Hepatocyte (in vitro differentiated cells): ENCODE measurements at places on chromosomes 2 and 18.

DNA sequence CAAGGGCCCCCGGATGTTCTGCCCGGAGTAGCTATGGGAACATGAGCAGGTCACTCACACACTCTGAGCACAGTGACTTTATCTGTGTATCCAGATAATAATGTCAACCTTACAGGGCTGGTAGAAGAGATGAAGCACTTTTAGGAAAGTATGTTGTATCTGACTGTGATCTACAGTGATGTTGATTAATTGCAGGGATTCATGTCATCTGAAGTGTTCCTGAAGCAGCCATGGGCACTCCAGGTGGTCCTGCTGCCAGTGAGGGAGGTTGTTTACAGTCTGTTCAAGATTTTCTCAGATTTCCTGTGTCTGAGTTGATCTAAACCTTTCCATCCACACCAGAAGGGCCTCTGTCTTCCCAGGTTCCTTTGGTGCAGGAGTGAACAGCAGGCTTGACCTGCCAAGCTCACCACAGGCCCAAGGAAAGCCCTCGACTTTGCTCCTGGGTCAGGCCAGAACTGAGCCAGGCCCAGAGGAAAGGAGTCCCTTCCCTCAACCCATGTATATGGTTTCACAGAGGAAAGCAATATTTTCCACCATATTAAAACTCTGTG lies 28.0 kb downstream of the KIAA2012 start:
- H3K27ac ChIP-seq, result no peak overlapping the region
- no peak overlapping the region for H3K4me3 ChIP-seq
- peaks cover 12% of the 10 kb centered on the region for H3K4me1 ChIP-seq
- no peaks in the 10 kb centered on the region for H3K27me3 ChIP-seq
- H3K36me3 ChIP-seq, result no peaks in the 10 kb centered on the region
- DNase-seq, result no peak

GRCh38 chr2:205998583-205998982 lies 87.4 kb downstream of the INO80D start:
- no peak for DNase-seq
- H3K27me3 ChIP-seq, result no peaks in the 10 kb centered on the region
- H3K36me3 ChIP-seq, result no peaks in the 10 kb centered on the region
- H3K4me3 ChIP-seq, result no peak overlapping the region
- no peaks in the 10 kb centered on the region for H3K4me1 ChIP-seq

DNA sequence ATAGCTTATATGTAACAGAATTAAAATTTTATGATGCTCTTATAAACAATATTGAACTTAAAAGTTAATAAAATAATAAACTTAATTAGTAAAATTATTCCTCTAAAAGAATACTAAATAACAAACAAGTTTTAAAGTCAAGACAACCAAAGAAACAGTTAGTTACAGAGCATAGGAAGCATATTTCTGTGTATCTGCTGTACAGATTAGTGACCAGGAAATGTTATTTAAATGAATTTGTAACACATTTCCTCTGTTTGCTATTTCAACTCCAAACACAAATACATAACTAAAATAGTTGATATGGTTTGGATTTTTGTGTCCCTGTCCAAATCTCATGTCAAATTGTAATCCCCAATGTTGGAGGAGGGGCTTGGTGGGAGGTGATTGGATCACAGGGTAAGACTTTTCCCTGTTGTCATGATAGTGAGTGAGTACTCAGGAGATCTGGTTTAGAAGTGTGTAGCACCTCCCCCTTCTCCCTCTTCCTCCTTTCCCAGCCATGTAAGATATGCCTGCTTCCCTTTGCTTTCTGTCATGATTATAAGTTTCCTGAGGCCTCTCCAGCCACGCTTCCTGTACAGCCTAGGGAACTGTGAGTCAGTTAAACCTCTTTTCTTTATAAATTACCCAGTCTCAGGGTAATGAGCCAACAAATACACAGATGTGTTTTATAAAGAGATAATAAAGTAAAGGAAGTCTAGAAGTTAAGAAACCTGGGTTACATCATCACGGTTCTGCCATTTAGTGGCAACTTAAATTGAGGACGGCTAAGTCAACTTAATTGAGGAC lies 51.8 kb downstream of the ROCK2 start:
- H3K4me3 ChIP-seq, result no peak overlapping the region
- no peak for DNase-seq
- no peaks in the 10 kb centered on the region for H3K36me3 ChIP-seq
- H3K27me3 ChIP-seq, result no peaks in the 10 kb centered on the region
- H3K27ac ChIP-seq, result no peak overlapping the region

DNA sequence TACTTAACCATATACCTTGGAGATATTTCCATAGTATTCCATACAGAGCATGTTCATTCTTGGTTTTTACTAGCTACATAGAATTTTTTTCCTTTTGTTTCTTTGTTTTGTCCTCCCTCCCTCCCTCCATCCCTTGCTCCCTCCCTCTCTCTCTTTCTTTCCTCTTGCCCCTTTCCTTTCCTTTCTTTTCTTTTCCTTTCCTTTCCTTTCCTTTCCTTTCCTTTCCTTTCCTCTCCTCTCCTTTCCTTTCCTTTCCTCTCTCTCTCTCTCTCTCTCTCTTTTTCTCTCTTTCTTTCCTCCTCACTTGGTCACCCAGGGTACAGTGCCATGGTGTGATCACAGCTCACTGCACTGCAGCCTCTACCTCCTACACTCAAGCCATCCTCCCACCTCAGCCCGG lies 28.3 kb downstream of the RPL37A start:
- no peaks in the 10 kb centered on the region for H3K27me3 ChIP-seq
- no peaks in the 10 kb centered on the region for H3K36me3 ChIP-seq
- peaks cover 5% of the 10 kb centered on the region for H3K4me1 ChIP-seq

- H3K36me3 ChIP-seq, result no peaks in the 10 kb centered on the region
- H3K27ac ChIP-seq, result no peak overlapping the region
- no peaks in the 10 kb centered on the region for H3K4me1 ChIP-seq
- DNase-seq, result no peak
- no peaks in the 10 kb centered on the region for H3K27me3 ChIP-seq
- no peak overlapping the region for H3K4me3 ChIP-seq
Measured at GRCh38 chr18:75691483-75691882, 264.0 kb upstream of the SMIM21 start.

GRCh38 chr2:202877699-202878098 lies 6.1 kb upstream of the ICA1L start:
- H3K27me3 ChIP-seq, result no peaks in the 10 kb centered on the region
- DNase-seq, result no peak
- no peaks in the 10 kb centered on the region for H3K4me1 ChIP-seq
- no peak overlapping the region for H3K27ac ChIP-seq
